Osteocyte (in vitro differentiated cells): ENCODE measurements at places on chromosomes 2 and 18. TPM values are rescaled to one million over a fixed set of nuclear protein-coding genes. Genes with fewer than 3 reads are reported as not detected.

Gene ZSWIM2
- not detected in 2 replicates for total RNA-seq

DNA sequence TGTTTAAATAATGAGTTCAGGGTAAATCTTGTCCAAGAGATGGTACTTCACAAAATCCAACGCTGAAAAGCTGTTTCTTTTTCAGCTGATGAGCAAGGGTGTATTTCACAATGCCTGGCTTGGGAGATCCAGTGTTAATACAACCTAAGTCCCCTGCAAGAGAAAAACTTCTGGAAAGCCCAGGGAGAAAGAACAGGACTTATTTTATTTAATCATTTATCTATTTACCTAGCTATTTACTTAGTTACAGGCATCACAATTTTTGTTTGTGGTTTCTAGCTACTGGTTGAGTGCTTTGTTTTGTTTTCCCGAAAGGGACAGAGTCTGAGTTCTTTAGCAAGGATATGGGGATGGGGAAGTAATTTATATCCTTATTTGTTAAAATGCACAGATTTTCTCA is 598.2 kb upstream of the SYT4 start:
- DNase-seq: no peak

GRCh38 chr18:37869051-37869450 is 303.5 kb upstream of the CELF4 start:
- no peak for DNase-seq

DNA sequence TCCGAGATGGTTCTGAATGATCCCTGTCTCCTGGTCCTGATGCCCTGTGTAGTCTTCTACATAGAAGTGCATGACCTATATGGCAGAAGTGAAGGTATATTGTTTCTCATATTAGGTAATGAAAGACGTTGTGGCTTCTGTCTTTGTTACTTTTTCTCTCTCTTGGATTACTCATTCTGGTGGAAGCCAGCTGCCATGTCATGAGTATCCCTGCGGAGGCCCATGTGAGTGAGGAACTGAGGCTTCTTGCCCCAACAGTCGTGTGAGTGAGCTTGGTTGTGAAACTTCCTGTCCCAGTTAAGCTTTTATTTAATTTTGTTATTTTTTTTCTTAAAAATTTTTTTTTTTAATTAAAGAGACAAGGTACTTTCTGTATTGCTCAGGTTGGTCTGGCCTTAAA is 134.7 kb downstream of the UBR3 start:
- no peak for DNase-seq

Gene COL6A3
- 143 and 159 TPM in 2 replicates for total RNA-seq

Gene EDAR
- total RNA-seq: not detected in 2 replicates

Gene TUBB8B
- total RNA-seq: not detected in 2 replicates

Gene CXCR1
- not detected in 2 replicates for total RNA-seq

GRCh38 chr2:240983361-240983995 is 14.9 kb upstream of the SNED1 start:
- DNase-seq: no peak

GRCh38 chr2:9703085-9703678 is 72.4 kb upstream of the YWHAQ start:
- peak; percentile 88 for DNase-seq

DNA sequence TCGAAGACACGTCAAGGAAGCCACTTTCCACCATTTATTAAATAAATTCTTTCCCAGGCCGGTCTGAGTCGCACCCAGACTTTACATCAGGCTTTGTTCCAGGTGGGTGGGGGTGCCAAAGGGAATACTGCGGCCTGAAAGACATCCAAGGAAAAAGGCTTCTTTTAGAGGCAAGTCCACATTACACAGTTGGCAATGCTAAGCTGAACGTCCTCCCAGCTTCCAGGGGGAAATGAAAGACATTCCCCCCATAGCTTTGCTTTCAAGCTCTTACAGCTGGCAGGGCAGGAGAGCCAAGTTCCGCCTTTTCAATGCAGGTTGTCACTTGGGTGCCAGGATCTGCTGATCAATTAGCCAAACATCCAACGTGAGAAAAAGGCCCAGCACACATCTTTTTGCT is 36.5 kb upstream of the PTPN4 start:
- no peak for DNase-seq

Gene CYP20A1
- total RNA-seq: 32.4 and 33.4 TPM in 2 replicates

- DNase-seq: no peak
Observed at GRCh38 chr18:65754121-65754520, 3.3 kb downstream of the CDH7 start.

Gene SNED1
- total RNA-seq: 17.6 and 19.4 TPM in 2 replicates

- no peak for DNase-seq
Observed at GRCh38 chr2:39739386-39739785, 39.7 kb downstream of the THUMPD2 start.

Gene RAB17
- 3.9 and 5.2 TPM in 2 replicates for total RNA-seq

DNA sequence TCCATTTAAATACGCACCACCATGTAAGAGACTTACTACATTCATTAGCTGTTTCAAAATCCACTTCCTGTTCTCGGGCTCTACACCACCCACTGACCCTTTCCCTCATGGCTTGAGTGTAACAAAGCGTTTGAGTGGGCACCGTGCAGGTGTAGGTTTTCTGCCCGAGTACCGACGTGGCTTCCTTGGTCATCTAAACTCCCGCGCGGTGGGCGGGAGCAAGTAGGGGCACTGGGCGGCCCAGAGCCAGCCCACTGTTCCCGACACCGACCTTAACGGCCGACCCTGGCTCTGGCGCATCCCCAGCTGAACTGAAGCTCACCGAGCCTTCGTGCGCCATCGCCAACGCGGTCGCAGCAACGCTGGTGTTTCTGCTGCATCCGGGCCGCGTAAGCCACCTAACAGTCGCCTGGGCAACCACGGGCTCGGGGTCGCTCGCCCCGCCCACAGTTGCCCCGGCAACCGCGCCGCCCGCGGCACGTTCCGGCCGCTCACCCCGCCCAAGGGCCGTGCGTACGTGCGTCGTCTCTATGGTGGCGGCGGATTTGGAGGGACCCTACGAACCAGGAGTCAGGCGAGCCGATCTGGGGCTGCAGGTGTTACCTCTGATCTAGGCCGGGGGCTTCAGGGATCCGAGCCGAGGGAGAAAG is at the start of the genes C2orf81 and WDR54:
Gene C2orf81 (minus strand): TSS at position 399 of the 650 bp plus-strand sequence. CDS start 59 bp downstream, at position 340.
Gene WDR54 (plus strand): TSS at position 510 of the 650 bp plus-strand sequence. CDS start 424 bp downstream, outside the sequence.
- DNase-seq: peak; percentile 94

DNA sequence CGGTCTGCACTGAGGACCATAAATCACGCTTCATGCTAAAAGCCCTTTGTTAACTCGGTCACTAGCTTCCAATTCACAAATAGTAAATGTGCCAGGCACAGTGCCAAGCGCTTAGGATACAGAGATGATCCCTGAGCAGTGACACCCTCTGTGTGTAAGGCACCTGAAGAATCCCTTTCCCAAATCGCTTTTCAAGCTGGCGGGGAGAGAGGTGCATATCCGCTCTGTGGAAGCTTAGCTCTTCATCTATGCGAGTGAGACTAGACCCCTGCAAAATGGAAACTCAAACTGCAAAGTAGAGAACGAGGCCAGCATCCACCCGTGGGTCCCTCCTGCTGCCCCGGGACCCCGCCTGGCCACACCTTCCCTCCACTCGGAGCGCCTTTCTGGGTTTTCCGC is 2.4 kb downstream of the PIEZO2 start:
- DNase-seq: no peak

Gene NAPG
- 25.7 and 28.3 TPM in 2 replicates for total RNA-seq

- DNase-seq: no peak
Observed at GRCh38 chr2:234450431-234451124, 46.3 kb downstream of the ARL4C start.

DNA sequence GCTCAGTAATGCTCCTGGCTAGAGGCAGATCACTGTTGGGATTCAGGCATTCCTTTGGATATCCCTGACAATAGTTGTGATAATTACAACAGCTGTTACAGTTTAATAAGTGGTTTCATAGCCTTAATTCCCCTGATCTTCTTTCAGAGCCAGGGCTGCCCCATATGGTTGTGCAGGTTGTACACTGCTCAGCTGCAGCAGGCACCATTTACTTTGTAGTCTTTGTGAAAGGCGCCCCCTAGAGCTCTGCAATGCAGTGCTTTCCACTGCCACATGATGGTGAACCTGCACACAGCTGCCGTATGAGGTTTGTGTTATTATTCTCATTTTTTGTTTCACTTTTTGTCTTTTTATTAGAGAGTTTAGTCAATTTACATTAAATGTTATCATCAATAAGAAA is 239.1 kb downstream of the KCNS3 start:
- no peak for DNase-seq

Gene ANKAR
- 5.7 and 6.0 TPM in 2 replicates for total RNA-seq

Gene KIAA2012
- total RNA-seq: not detected in 2 replicates

DNA sequence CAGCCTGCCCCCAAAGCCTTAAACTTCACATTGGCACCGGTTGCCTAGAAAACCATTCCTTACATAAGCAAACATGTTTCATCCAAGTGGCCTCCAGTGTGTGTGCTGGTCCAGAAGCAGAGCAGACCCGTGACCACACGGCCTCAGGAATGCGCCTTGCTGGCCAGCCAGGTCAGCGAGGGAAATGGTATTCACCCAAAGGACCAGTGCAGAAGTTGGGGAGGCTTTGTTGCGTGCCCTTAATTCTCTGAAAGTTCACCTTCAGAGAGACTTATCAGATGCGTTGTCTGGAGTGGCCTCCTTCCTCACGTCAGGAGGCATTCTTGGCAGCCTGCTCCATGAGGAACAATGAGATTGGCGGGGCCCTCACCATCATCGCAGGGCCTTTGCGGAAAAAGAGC is 25.9 kb downstream of the NRP2 start:
- DNase-seq: no peak

Gene RAD51AP2
- not detected in 2 replicates for total RNA-seq

Gene PLCD4
- 16.7 and 24.7 TPM in 2 replicates for total RNA-seq

GRCh38 chr2:79159653-79160052 is at the start of gene REG3A:
Gene REG3A (minus strand): TSS chr2:79159753. CDS start chr2:79159405, 348 bp downstream.
- no peak for DNase-seq

Gene MYL1
- total RNA-seq: not detected in 2 replicates

DNA sequence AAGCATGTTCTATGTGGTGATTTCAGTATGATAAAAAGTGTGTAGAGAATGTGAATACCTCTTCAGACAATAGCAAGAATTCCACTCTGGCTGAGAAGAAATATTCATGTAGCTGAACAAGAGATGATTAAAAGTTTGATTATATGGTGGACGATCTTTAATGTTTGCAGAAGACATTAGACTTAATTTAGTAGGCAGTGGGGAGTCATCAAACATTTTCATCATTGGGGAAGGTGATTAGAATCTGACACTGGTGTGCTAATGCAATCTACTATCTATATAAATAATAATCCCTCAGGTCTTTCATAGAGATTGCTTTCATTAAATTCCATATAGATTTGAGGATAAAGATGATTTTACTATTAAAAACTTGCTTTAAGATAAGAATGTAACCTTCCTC is 761.0 kb downstream of the SOCS6 start:
- no peak for DNase-seq

GRCh38 chr2:119354860-119355259 is 11.8 kb downstream of the C2orf76 start:
- DNase-seq: no peak

- no peak for DNase-seq
Observed at GRCh38 chr2:26982102-26982742, 11.8 kb downstream of the MAPRE3 start.

DNA sequence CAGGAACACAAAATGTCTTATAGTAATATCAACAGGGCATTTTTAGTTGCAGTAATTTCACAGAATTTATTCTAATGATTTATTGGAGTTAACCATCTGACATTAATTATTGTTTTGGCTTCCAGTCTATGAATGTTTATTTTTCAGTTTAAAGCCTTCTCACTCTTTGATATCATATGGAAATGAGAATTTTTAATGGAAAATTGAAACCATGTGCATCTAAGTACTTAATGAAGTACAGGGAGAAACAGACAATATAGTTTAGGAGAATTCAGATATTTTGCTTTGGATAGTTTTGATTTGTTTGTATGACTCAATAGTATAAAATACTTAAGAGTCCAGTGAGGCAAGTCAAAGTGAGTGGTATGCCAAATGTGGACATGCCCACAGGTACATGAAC is 126.1 kb downstream of the OLA1 start:
- DNase-seq: no peak

GRCh38 chr2:8796878-8797550 is 40.4 kb downstream of the KIDINS220 start:
- no peak for DNase-seq

Gene PRSS56
- not detected in 2 replicates for total RNA-seq

Gene DSG1
- total RNA-seq: not detected in 2 replicates
